ENCODE measurements at places on chromosomes 2 and 18. TPM values are rescaled to one million over a fixed set of nuclear protein-coding genes. Genes with fewer than 3 reads are reported as not detected.

The SCTR gene
- total RNA-seq: not detected

The SCN7A gene
- not detected for total RNA-seq

The LAMA1 gene
- total RNA-seq: 0.33 TPM

The UXS1 gene
- 47.5 TPM for total RNA-seq

The SLC30A3 gene
- total RNA-seq: 11.8 TPM

The TBR1 gene
- 0.10 TPM for total RNA-seq

The LINC00305 gene
- not detected for total RNA-seq

The MC4R gene
- total RNA-seq: not detected

The PGAP1 gene
- 14.7 TPM for total RNA-seq

The DPP4 gene
- 16.0 TPM for total RNA-seq

The PROM2 gene
- total RNA-seq: 0.57 TPM

The TMBIM1 gene
- total RNA-seq: 142 TPM

The TPGS2 gene
- total RNA-seq: 188 TPM

The HTRA2 gene
- 42.8 TPM for total RNA-seq

The ALPP gene
- total RNA-seq: not detected

The CACNB4 gene
- 0.19 TPM for total RNA-seq

The SLC38A11 gene
- not detected for total RNA-seq

The DPYSL5 gene
- not detected for total RNA-seq

The FOXI3 gene
- not detected for total RNA-seq

The LOXL3 gene
- total RNA-seq: 1.6 TPM

The SRD5A2 gene
- total RNA-seq: not detected

The EPHA4 gene
- 39.4 TPM for total RNA-seq

The C2orf81 gene
- total RNA-seq: 0.19 TPM

The ZNF396 gene
- total RNA-seq: 0.29 TPM

The EN1 gene
- not detected for total RNA-seq

The SERPINB13 gene
- total RNA-seq: not detected

The SIGLEC15 gene
- total RNA-seq: 0.19 TPM

The SGPP2 gene
- total RNA-seq: not detected

The CDCA7 gene
- 8.5 TPM for total RNA-seq

The MBD5 gene
- 20.9 TPM for total RNA-seq

The TMEM18 gene
- total RNA-seq: 12.1 TPM

The SFTPB gene
- total RNA-seq: not detected

The PRKAG3 gene
- total RNA-seq: not detected

The RIT2 gene
- not detected for total RNA-seq

The AMER3 gene
- total RNA-seq: not detected

The GPR45 gene
- total RNA-seq: not detected

The POU3F3 gene
- total RNA-seq: under 0.01 TPM

The NEU2 gene
- not detected for total RNA-seq

The ANKRD30B gene
- not detected for total RNA-seq

The CHAC2 gene
- 6.9 TPM for total RNA-seq

The ACKR3 gene
- 11.8 TPM for total RNA-seq

All from vein endothelial cell (primary cell).